ENCODE measurements at places on chromosomes 3 and 15.
A peak's percentile ranks its signal among the peaks of the same experiment; 100 is the strongest.

DNA sequence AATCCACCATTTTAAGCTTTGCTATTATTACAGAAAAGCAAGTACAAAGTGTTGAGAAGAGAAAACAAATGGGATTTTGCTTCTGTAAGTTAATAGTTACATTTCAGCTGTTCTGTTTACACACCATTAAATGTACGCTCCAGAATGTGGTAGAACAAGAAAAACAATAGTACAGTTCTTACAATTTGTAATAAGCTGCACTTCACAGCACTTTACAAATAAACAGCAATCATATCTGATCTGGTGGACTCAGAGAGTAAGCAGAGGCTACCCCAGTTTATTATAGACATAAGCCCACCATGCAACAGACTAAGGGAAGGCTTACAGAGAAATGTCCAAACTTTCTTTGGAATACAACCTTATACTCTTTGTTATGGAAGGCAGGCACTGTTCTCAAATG is 126.4 kb downstream of the OXSM start:
- DNase-seq, result no peak

DNA sequence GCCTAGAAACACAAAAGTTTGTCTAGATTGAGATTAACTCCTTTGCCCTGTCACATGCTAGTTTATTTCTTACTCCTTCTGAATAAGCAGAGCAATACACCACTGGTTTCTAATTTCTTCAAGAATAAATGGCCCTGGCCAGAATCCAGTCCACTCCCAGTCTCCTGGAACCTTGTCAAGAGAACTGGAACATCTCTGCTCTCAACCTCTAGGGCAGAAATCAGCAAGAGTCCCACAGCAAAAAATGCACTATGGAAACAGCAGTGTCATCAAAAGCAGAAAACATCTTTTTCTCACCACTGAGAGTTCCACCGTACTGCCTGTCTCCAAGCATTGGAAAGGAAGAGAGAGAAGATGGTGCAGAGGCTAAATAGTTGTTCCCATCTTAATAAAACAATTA is 35.9 kb upstream of the PPP2R3A start:
- DNase-seq, result no peak

- DNase-seq, result no peak
Observed at GRCh38 chr3:103167850-103168249, 733.0 kb downstream of the ZPLD1 start.

GRCh38 chr3:72383883-72384282 is 464.4 kb downstream of the SHQ1 start:
- DNase-seq, result no peak

- peak; percentile 89 for DNase-seq
Observed at GRCh38 chr15:92820236-92821021, 79.7 kb upstream of the CHD2 start.

DNA sequence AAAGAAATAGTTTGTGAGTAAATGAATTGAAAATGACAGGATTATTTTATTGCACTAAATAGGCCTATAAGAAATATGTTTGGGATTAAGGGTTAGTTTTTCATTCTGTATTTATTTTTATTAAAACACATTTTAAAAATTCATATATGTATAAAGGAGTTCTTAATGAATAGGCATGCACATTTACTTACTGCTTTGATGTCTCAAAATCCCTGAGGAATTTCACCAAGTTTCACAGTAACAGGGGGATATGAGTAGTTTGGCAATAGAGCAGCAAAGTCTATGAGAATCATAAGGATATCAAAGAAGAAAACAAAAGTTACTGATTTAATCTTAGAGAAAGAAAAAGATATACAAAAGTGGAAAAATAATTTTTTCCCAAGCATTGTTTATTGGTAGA is 411.7 kb downstream of the NAALADL2 start:
- no peak for DNase-seq

- DNase-seq, result no peak
Observed at GRCh38 chr15:63219196-63219710, 29.8 kb downstream of the RAB8B start.

DNA sequence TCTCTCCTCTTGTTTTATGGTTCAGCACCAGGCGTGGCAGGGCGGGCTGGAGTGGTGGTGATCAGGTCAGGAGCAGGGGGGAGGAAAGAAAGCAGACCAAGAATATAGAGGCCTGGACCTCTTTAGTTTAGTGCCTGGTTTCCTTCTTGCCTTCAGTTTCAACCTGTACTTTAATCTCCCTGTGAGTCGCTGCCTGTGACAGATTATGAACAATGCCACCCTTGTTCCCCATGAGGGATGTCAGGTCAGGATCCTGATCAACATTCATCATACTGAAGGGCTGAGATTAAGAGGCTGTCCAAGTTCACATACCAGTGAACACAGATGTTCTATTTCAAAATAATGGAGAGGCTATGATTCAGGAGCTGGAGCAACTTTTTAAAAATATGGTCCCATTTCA is 11.4 kb downstream of the ENTPD3 start:
- DNase-seq, result no peak

DNA sequence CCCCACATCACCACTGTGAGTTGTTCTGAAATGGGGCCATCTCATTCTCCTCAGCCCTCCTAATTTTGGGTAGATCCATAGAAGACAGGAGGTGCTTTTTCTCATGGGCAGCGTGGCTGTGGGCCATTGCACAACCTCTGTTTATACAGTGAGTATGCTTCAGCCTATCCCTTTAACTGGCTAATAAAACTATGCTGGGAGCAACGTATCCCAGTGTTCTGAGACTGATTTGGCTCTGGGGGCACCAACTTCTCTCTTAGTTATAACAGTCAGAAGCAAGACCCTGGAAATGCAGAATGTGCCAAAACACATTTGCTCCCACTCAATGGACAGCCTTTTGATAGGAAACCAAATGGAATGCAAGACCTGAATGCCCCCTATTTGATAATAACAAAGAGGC is 97.1 kb upstream of the ICE2 start:
- no peak for DNase-seq

DNA sequence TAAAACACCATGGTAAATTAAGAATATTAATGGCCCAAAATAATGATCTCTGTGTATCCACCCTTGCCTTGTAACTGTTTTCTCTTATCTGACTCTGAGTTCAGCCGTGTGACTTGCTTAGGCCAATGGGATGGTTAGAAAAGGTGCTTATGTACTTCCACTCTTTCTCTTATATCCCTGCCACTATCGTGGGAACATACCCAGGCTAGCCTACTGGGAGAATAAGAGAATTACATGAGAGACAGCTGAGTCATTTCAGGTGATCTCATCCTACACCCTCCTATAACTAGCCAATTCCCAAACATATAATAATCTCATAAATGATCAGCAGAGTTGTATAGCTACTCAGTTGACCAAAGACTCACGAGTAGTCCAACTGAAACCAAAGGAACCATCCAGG is 98.3 kb upstream of the ABI3BP start:
- no peak for DNase-seq

DNA sequence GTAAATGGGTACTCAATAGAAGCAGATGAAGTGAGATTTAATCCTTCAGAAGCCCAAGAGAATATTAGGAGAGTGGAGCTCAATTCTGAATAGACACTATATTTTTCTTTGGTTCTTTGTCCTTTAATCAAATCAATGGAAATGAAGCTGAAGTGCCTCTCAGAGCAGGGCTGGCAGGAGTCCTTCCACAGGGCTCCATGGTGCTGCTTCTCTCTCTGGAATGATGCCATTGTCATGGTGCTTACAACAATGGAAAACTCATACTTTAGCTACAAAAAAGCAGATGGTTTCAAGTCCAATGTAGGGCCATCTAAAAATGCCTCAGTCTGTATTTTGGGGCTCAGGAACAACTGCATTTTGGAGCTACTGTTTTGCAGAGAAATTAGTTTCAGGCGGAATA is 125.1 kb downstream of the SNRK start:
- DNase-seq, result no peak

- no peak for DNase-seq
Observed at GRCh38 chr3:18044971-18045880, 302.8 kb upstream of the TBC1D5 start.

DNA sequence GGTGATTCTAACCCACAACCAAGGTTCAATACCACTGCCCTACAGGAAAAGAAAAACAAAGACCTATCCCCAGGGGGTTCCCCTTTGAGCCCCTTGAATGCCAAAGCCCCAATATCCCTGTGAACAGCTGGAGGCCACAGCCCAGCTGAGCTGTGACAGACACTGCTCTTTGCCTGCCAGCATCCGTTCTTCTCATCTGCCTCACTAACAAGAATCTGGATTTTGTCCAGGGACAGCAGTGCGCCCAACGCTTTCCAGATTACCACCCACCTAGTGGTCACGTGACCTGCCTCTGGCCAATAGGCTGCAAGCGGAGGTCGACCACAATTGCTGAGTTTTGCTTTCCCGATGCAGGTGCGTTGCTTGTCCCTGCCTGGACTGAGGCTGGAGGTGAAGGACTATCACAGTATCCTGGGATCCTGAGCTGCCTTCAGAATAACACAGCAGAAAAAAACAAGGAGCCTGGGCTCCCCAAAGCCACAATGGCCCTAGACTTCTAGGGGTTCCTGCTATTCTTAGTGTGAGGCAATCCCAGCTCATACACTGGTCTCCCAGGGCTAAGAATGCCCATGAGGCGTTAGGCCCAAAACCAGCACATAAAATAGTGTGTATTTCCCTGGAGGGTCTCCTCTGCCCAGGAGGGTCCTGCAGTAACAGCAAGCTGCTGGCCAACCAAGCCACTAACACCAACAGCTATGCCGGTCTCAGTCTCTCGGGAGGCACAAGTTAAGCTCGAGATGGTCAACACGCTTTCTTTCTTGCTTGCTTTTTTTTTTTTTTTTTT is 13.8 kb downstream of the BDH1 start:
- DNase-seq, result peak; percentile 8

- no peak for DNase-seq
Observed at GRCh38 chr15:44616974-44617373, 46.5 kb downstream of the SPG11 start.

DNA sequence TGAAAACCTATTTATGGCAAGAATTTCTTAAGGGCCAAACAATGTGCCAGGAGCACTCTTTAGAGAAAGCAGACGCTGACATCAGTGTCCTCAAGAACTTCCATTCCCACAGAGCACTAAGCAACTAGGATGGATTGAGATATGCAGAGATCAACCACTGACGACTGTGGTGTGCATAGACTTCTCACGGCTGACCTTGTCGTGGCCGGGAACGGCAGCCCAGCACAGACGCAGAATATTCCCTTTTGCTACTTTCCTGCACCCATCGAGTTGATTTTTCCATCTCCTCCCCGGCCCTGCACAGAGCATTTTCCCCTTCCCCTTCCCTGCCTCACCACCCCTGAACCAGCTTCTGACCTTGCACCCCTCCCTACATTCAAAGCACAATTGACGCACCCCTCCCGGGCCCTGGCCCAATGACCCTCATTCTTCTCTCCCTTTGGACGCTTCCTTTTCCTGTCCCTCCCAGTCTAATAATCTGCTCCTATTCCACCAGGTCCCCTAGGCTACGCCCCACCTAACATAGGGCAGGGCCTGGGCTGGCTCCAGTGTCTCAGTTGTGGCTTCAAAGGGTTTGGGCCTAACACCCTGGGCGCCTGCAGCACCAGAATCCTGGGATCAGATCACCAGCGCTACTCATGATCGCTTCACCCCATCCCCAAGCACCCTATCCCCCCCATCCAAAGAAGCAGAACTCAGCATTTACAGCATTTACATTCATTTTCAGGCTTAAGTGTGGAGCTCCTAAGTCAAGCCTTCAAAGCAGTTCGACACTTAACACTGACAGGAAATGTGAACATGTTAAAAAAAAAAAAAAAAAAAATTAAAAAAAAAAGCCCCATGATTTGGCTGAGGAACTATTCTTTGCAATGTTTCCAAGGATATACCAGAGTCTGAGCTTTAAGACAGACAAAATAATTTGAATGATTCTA is 151.2 kb downstream of the FOXP1 start:
- DNase-seq, result no peak

- DNase-seq, result peak; percentile 34
Observed at GRCh38 chr3:137970914-137971831, 38.8 kb upstream of the CLDN18 start.

- DNase-seq, result no peak
Observed at GRCh38 chr15:76162784-76163456, 103.1 kb downstream of the TMEM266 start.

- DNase-seq, result peak; percentile 25
Observed at GRCh38 chr3:171772427-171773056, 37.7 kb downstream of the PLD1 start.

DNA sequence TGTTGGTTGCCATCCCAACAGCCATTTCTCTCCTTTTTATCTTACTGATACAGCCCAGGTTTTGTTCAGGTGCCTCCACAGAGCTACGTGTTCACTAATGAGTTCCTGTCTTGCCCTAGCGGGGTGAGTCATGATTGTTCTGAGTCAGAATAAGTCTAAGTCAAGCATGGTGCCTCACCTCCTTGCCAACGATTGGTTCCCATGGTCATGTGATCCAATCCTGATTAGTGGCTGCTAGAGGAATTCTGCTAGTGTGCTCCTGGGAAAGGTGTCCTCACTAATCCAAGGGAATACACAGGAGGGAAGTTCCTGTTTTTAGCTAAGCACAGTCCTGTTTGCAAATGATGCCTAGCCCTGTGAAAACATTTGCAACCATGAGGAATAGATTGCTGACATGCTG is 99.8 kb downstream of the NSUN3 start:
- DNase-seq, result no peak

DNA sequence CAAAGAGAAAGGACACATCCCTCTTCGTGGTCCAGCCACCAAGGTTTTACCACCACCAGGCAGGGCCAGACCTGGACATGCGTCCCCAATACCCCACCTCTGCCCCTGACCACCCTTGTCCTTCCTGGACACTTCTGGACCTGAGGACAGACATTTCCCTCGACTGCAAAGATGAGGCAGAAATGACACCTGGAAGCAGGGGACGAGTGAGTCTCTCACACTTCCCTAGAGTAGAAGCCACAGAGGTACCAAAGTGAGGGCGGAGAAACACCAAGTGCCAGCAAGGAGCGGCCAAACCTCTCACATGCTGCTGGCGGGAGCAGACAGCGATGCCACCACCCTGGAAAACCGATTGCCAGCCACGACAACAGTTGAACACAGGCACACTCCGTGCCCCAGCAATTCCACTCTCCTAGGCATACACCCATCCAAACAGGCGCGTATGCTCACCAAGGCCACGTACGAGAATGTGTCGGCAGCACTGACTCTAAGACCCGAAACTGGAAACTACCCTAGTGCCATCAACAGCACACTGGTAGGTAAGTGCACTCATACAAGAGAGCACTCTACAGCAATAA is 207.0 kb upstream of the NSMCE3 start:
- no peak for DNase-seq

- DNase-seq, result no peak
Observed at GRCh38 chr3:116129187-116129946, 315.9 kb downstream of the LSAMP start.

GRCh38 chr3:111978583-111979433 is at the start of gene ABHD10:
Gene ABHD10 (plus strand): TSS chr3:111979026. CDS start chr3:111979062, 36 bp downstream.
- DNase-seq, result peak; percentile 93

DNA sequence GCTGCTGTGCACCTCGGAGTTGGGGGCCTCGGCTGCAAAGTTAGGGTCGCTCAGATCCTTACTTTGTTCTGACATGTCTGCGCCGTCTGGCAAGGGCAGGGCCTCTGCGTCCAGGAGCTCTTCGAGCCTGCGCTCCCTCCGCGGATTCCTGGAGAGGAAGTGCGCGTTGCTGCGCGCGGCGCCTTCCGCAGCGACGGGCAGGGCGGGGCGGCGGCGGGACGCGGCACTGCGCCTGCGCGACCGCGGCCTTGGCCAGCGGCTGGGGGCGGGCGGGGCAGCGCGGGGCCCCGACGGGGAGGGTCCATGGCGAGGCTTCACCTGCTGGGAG is at the start of gene NDN:
Gene NDN (minus strand): TSS at position 163 of the 328 bp plus-strand sequence. CDS start 88 bp downstream, at position 75.
- no peak for DNase-seq

GRCh38 chr15:31216215-31216911 is 110.3 kb upstream of the KLF13 start:
- DNase-seq, result no peak

All from amygdala (tissue), 56 donors.